ENCODE measurements at places on chromosomes 11 and 22.
A peak's percentile ranks its signal among the peaks of the same experiment; 100 is the strongest.

- DNase-seq = no peak
Measured at GRCh38 chr11:115379528-115379927, 124.7 kb downstream of the CADM1 start.

DNA sequence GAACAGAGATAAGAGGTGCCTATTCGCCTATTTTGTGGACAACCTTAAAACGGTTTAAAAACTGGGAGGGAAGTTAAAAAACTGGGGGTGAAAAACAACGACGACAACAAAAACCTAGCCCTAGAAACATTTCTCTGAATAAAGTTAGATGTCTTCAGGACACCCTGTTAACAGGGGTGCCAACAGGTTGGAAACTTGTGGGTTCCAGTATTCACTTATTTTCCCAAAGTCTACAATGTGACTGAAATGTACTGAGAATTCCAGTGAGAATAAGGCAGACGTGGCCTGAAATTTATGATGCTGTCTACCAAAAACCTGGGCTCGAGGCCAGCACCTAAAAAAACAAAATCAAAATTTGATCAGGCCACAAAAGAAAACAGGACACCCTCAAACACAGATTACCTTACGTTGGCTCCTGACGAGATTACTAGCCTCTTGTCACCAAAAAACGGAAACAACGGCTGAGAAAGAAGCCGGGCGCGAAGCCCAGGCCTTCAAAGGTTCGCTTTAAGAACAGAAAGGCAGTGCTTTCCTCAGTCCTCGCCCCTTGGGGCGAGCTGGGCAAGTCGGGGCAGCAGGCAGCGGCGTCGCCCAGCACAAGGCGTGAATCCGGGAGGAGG lies 906 bp downstream of the CCDC90B start:
- no peak for DNase-seq

DNA sequence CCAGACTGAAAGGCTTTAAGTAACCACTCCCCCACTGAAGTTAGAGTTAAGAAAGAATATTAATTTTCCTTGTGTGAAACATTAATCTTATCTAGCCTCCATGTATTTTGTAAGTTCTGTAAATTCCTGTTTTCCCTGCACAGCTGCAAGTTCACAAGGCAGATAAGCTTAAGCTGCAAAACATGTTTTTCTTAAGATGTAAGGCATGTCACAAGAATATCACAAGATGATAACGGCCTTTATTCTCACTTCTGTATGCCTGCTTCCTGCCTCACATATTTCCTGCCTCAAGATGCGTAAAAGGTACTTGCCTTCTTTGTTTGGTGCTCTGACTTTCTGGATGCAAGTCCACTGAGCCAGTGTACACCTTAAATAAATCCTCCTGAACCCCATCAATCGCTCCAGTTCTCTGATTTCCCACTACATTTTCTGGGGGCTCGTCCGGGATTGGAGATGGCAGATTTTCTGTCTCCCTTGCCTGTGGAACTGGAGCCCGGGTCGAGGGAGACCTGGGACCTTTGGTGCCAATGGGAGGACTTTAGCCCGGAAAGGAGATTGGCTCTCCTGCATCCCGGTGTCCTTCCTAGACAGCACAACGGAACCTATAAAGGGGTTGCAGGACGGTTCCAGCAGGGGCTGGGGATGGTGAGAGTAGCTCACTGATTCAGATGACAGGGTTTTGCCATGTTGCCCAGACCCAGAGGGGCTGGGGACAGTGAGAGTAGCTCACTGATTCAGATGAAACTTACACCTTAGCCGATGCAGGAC lies 30.2 kb downstream of the PPARA start:
- no peak for DNase-seq

- DNase-seq = no peak
Measured at GRCh38 chr11:76856571-76856970, 4.1 kb upstream of the ACER3 start.

DNA sequence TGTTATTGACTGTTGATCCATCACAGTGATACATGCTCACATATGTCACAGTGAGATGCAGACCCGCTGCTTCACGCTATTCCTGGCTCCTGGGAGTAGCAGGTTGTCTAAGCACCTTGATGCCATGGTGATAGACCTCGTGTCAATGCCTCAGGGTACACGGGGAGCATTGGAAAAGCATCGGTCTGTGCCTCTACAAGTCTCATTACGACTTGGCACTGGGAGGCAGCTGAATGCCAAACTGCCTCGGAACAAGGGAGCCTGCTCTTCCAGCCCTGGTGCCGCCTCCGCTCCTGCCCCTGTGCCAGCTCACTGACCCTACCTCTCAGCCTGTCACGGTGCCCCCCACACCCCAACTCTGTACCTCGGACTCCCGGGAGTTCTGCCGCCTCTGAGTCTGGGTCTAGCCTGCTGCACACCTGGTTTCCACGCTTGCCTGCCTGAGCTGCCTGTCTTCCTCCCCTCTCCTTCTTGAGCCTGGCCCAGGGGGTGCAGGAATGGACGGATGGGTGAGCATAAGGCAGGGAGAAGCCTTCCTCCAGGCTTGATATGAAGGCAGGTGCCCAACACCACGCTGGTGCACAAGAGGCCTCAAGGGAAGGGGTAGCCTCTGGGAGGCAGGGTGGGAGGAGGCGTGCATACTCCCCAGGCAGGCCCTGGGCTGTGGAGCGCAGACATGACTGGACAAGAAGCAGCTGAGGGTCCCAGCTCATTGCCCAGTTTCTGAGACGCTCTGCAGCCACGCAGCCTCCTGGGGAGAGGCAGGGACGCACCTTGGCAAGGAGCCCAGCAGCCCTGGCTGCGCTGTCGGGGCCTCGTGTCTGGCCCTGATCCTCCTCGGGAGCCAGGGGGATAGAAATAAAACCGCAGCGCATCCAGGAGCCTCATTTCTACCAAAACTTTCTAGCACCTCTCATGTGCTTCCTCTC lies 1.8 kb upstream of the NFAM1 start:
- DNase-seq = no peak

DNA sequence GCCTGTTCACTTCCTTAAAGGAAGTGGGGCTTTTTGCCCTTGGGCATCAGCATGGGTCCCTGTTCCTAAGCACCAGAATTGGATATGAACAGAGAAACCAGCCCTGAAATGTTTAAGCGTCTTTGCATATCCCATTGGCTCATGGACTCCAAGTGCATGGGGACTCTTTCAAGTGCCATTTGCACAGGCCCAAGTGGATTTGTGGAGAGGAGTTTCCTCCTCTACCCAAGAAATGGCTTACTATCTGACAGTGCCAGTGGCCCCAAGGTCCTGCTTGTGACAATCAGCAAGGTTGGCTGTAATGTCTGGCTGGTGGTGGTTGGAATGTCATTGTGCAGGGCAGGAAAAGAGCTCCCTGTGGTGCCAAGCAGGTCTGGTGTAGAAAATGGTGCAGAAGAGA lies 4.0 kb downstream of the TOMM22 start:
- no peak for DNase-seq

DNA sequence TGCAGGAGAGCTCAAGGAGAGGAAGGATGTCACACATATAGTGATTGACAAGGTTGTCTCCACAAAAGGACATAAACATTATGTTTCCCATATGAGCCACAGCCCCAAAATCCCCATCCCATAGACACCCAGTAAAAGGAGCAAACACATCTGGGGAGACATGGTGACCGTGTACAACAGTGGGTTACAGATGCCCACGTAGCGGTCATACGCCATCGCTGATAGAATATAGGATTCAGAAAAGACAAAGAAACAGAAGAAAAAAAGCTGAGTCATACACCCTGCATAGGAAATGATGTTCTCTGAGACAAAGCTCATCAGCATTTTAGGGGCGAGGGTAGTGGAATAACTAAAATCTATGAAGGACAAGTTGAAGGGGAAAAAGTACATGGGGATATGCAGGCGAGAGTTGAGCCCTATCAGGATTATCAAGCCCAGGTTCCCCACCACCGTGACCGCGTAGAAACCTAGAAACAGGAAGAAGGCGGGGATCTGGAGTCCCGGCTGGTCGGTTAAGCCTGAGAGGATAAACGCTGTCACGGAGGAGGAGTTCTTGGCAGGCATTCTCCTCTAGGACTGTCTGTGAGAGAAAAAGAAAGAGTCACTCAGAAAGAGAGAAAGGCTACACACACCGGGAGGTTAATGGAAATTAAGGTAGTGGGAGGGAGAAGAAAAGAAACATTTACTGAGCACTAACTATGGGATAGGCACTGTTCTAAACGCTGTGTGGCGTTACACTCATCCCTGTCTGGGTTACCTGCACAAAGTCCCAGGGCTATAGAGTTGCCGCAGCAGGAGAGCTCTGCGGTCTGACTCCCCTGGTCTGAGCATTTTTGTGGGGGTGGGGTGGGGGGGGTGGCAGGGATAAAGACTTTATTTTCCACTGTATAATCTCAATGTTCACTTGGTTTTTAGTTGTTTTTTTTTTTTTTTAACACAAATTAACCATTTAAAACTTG lies 36.1 kb upstream of the OR8B8 start:
- no peak for DNase-seq

DNA sequence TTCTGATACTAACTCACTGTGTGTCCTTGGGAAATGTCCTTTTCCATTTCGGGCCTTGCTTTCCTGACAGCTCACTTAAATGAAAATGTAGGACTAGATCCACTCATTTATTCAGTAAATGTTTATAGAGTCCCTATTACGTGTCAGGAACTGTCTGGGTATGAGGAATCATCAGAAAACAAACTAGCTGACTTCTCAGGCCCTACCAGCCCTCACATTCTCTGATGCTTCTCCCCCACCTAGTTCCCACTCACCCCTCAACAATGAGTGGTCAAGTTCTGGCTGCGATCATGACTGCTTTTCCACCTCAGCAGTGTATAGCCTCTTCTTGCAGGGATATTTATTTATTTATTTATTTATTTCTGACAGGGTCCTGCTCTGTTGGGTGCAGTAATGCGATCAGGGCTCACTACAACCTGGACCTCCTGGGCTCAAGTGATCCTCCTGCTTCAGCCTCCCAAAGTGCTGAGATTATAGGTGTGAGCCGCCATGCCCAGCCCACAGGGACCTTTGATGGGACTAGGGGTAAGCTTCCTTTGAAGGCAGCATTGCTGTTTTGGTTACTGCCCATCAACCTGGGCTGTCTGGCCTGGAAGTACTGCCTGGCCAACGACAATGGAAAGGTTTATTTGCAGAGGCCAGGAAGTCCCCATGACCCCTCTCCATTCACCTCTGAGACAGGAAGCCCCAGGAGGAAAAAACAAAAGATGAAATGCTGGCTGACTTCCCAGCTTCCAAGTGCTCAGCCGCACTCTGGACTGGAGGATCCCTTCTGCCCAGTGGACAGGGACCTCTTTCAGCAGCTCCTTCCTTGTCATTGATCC lies 33.1 kb upstream of the POLD3 start:
- DNase-seq = no peak

- no peak for DNase-seq
Measured at GRCh38 chr11:1292018-1292643, 17.3 kb downstream of the TOLLIP start.

DNA sequence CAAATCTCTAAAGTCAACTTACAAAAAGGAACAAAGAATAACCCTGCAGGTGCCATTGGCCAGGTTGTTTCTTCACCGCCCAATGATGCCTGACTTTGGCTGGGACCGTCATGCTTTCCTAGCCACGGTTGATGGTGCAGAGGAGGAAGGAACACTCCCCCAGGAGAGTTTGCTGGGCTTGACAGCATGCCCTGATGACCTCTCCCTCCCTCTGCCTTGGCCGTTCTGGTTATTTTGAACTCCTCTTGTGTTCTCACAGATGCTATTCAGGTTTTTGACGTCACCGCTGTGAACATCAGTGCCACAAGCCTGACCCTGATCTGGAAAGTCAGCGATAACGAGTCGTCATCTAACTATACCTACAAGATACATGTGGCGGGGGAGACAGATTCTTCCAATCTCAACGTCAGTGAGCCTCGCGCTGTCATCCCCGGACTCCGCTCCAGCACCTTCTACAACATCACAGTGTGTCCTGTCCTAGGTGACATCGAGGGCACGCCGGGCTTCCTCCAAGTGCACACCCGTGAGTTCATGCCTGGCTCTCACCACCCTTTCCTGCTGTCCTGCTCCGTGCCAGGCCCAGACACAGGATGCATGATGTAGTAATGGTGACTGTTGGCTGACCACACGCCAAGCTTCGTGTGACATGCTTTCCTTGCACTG lies 89.0 kb upstream of the OR4B1 start:
- DNase-seq = no peak

DNA sequence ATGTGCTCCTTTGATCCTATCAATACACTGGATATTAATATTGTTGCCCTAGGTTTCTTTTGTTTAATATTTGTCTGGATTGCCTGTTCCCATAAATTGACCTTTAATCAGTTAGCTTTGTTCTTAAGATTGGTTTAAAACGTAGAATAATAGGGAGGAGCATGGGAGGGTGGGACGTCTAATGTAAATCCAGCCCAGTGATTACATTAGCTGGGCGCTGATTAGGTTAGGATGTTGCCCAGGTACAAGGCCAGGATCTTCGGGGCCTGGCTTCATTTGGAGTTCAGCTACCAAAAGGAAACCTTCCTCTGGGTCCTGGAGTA lies at the start of gene SRSF8:
Gene SRSF8, plus strand, starts transcription at position 204 of the 323 bp plus-strand sequence. CDS start 308 bp downstream, outside the sequence.
- no peak for DNase-seq

- DNase-seq = no peak
Measured at GRCh38 chr11:559020-559620, 1.4 kb downstream of the LMNTD2 start.

DNA sequence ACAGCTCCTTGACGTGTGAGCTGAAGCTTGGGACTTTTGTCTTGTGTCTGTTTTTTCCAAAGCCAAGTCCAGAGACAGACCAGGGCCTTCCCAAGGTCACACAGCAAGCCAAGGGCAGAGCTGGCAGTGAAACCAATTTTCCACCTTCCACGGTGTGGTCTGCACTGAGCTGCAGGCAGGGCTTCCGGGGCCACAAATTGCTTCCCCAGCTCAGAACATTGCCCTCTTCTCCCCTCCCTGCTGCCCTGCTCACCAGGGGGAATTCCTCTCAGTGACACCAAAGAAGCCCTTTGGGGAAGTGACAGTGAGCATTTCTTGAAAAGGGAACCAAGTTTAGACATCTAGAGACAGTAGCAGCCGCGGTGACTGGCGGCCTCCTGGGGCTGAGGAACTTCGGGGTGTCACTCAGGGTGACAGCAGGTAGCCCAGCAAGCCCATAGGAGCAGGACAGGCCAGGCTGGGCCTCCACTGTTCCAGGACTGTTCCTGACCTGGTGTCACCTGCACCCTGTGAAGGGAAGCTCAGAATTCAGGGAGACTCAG lies 9.2 kb downstream of the FXYD2 start:
- peak; percentile 70 for DNase-seq

DNA sequence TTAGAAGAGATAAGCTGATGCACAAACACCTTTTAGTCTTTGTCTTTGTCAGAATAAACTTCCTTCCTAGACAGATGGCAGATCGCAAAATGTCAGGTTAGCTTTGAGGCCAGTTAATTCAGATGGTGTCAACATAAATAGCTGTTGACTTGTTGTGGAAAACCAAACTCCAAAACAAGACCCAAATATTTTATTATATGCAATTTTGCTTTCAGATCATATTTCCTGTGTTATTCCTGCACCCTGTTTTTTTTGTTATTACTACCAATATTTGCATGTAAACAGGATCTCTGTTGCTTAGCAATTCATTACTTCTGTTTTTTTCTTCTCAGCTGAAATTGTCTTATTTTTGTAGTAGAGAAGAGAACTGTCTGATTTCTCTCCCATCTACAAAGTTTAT lies 316.0 kb downstream of the ETS1 start:
- DNase-seq = no peak

GRCh38 chr22:46815896-46816731 lies 53.7 kb downstream of the TBC1D22A start:
- DNase-seq = no peak

GRCh38 chr22:47627556-47628253 lies 865.3 kb downstream of the TBC1D22A start:
- DNase-seq = no peak
